Adrenal gland (tissue), 19 donors: ENCODE measurements at places on chromosomes 12 and 14. TPM values are rescaled to one million over a fixed set of nuclear protein-coding genes. Genes with fewer than 3 reads are reported as not detected.
A peak's percentile ranks its signal among the peaks of the same experiment; 100 is the strongest.

DNA sequence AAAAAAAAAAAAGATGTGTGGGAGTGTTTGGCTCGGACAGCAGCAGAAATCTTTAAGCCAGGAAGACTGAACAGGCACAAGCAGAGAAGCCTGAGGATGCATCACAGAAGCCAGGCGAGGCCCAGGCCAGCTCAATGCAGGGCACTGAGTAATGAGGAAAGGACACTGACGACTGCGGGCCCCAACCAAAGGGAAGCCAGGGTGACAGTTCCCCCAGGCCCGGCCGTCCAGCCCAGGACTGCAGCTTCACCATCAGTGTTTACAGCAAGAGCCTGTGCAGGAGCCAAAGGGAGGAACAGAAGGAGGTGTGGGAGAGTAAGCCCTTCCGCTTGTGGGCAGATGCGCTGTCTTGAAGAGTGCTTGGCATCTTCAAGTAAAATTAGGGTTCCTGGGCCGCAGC lies 205.3 kb upstream of the SFSWAP start:
- no peaks in the 10 kb centered on the region for H3K27me3 ChIP-seq
- H3K36me3 ChIP-seq, result no peaks in the 10 kb centered on the region
- no peak overlapping the region for H3K4me3 ChIP-seq
- no peak for DNase-seq
- H3K4me1 ChIP-seq, result no peaks in the 10 kb centered on the region

Gene SCN8A
- 1.6 TPM for total RNA-seq

Gene INSM2
- 0.41 TPM for total RNA-seq

DNA sequence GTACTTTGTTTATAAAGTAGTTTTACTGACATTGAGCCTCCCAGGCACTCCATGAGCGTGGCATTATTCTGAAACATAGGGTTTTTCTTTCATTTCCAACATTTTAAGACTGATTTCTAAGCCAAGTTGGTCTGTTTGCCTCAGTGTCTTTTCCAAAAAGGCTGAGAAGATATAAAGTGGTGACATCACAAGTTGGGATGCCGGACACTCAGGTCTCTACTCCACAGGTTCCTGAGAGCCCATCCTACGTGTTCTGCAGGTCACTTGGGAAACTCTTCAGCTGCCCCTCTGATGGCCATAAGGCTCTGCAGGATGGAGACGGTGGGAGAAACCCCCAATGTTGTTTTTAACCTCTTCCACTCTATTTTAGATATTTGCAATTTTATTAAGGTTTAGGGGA lies 6.0 kb downstream of the RFX4 start:
- H3K4me3 ChIP-seq, result no peak overlapping the region
- H3K27me3 ChIP-seq, result peaks cover 81% of the 10 kb centered on the region
- H3K4me1 ChIP-seq, result peaks cover 3% of the 10 kb centered on the region
- DNase-seq, result no peak

Gene TCL1A
- not detected for total RNA-seq

- no peak for DNase-seq
- H3K4me1 ChIP-seq, result no peaks in the 10 kb centered on the region
- no peaks in the 10 kb centered on the region for H3K27me3 ChIP-seq
- no peaks in the 10 kb centered on the region for H3K36me3 ChIP-seq
- H3K4me3 ChIP-seq, result no peak overlapping the region
- H3K27ac ChIP-seq, result no peak overlapping the region
Measured at GRCh38 chr12:16272222-16272621, 5.3 kb downstream of the SLC15A5 start.

Gene LALBA
- total RNA-seq, result not detected

GRCh38 chr12:31959701-31960391 lies 631 bp downstream of the RESF1 start:
- H3K4me3 ChIP-seq, result peak overlapping the region; percentile 92
- peaks cover 5% of the 10 kb centered on the region for H3K36me3 ChIP-seq
- peaks cover 5% of the 10 kb centered on the region for H3K4me1 ChIP-seq
- peak overlapping the region; percentile 95 for H3K27ac ChIP-seq

- H3K27me3 ChIP-seq, result no peaks in the 10 kb centered on the region
- H3K27ac ChIP-seq, result no peak overlapping the region
- no peaks in the 10 kb centered on the region for H3K4me1 ChIP-seq
- DNase-seq, result no peak
Measured at GRCh38 chr14:104362761-104363605, 216.6 kb upstream of the C14orf180 start.
